ENCODE measurements at places on chromosomes 2 and 18.

GRCh38 chr2:224836263-224836662 is 120.1 kb upstream of the CCDC195 start:
- no peak for DNase-seq

DNA sequence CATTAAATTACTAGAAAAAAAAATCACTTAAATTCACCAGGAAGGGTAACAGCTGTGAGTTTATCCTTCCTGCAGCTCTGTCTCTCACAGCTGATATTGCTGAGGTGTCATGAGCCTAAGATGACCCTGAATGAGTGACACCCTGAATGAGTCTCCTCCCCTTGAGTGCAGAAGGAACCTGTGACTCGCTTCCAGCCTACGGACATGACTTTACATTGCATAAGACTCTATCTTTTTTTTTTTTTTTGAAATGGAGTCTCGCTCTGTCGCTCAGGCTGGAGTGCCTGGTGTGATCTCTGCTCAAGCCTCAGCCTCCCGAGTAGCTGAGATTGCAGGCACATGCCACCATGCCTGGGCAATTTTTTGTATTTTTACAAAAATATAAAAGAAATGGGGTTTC is 14.1 kb downstream of the MRO start:
- no peak for DNase-seq

DNA sequence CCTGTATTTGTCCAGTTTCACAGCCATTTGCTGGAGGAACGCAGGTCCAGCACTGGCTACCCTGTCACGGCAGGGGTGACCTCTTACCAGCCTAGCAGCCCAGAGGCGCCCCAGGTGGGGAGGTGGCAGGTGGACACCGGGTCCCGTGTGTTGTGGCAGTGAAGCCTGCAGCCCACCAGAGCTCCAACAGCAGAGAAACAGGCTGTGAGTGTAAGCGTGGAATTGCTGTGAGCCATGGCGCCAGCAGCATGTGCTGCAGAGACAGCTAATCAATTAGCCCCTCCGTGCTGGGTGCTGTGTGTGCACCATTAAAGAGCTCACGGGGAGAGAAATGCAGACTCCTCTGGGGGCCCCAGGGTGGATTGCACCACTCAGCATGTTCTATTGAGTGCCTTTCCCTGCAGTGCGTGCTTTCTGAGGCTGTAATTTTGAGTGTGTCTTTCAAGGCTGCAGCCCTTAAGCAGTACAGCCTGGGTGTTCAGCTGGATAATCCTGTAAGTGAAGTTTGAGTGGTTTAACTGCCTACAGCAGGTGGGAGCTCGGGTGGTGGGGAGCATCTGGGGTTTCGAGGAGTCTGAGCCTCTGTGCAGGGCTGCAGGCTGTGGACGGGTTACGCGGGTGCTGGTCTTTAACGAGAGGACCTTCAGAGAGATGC is 15.9 kb downstream of the RTP5 start:
- DNase-seq = no peak

GRCh38 chr2:180334514-180334913 is 327.4 kb upstream of the CWC22 start:
- no peak for DNase-seq

- no peak for DNase-seq
Observed at GRCh38 chr18:73164430-73164829, 296.6 kb upstream of the NETO1 start.

GRCh38 chr2:138010890-138011289 is 46.6 kb downstream of the HNMT start:
- DNase-seq = no peak
